Upper lobe of right lung (tissue), 1 donor: ENCODE measurements at places on chromosomes 12 and 14.

DNA sequence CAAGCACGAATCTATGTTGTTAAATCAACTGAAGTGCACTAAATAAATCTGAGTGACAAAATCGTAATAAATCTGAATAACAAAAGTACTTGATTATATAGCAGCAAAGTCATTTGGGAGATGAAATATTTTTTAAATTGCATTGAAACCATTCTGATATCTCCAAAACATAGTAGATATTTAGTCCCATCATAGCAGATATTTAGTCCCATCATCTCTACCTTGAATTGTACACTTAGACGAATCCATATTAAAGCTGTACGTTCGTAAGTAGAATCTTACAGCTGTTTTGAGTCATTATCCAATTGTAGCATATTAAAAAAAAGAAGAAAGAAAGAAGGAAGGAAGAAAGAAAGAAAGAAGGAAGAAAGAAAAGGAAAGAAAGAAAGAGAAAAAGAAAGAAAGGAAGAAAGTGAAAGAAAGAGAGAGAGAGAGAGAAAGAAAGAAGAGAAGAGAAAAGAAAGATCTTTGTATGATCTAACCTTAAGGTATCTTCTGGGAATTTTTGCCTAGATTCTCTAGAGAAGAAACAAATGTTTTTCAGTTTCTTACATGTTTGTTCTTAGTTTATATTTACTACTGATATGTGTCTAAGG, 2.6 kb downstream of the DCN start:
- no peak for DNase-seq

- DNase-seq = no peak
Measured at GRCh38 chr14:65585216-65585615, 172.7 kb downstream of the FUT8 start.

DNA sequence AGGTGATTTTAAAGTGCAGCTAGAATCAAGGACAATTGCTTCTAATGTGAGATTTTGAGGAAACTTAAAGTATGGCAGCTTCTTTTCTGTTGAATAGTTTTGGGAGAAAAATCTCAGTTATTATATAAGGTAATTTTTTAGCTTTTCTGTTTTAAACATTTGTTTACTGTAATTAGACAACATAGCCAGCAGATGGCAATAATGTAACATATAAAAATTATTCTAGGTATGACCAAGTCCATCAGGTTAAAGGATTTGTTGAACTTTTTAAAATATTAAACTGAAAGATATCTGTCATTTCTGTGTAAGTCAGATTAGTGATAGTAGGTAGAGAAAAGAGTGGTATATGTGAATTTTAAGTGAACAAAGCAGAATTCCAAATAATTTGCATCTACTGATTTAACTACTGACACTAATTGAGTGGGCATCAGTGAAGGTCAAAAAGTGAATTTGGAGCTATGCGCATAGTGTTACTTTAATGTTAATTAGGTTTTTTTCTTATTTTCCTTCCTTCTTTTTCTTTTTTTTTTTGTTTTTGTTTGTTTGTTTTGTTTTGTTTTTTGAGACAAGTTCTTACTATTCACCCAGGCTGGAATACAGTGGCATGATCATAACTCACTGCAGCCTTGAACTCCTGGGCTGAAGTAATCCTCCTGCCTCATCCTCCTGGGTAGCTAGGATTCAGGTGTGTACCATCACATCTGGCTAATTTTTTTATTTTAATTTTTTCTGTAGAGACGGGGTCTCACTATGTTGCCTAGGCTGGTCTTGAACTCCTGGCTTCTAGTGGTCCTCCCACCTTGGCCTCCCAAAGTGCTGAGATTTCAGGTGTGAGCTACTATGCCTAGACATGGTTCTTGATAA, 18.6 kb downstream of the PRORP start:
- no peak for DNase-seq

- DNase-seq = peak; percentile 2
Measured at GRCh38 chr14:76313303-76313702, 62.6 kb upstream of the ESRRB start.

DNA sequence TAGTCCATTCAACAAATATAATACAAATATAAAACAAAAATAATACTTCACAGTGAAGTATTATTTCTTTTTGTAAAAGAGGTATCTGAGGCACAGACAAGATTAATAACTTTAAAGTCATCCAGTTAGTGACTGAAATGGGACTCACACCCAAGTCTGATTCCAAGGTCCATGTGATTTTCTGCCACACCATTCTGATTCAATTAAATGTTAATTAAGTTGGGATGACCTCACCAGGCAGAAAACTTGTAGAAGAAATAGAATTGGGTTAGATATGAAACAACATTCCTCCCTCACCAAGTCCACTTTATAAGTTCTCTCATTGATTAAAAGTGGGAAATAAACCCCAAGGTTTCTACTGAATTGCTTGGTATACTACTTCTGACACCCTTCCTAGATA, 34.4 kb downstream of the DIO2 start:
- DNase-seq = no peak

- DNase-seq = peak; percentile 58
Measured at GRCh38 chr12:113062502-113063395, 6.2 kb downstream of the DTX1 start.

DNA sequence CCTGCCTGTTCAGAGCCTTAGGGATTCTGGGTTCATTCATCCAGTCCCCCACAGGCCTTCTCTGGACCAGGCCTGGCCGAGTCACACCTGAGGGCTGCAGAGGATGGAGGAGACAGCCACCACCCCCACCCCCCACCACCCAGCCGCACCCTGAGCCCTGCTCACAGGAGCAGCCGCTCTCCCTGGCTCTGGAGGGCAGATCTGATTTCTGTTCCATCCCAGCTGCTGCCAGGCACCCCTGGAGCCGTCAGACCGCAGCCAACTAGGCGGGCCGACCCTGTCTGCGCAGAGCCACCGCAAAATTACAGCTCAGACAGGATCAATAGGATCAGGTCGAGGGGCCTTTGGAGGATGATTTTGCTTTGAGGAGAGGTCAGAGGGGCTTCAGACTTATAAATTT, 154.6 kb upstream of the MYL2 start:
- DNase-seq = peak; percentile 18

- DNase-seq = no peak
Measured at GRCh38 chr12:12877153-12877768, 14.1 kb upstream of the GPRC5A start.

DNA sequence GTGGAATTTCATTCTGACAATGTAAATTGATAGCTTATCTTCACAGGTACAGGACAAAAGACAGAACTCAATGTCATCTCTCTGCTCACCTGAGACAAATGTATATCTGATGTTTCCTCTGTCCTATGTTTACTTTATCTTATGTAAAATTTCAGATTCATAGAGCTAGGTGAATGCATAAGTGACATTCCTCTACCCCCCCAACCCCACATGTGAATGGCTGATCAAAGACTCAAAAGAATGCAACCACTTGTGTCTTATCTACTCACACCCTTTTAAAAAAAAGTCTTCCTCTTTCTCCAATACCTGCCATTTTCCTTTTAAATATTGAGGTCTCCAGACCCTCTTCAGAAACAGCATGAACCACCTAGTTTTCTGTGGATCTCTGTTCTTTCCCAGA, 736.6 kb upstream of the SEL1L start:
- DNase-seq = no peak

DNA sequence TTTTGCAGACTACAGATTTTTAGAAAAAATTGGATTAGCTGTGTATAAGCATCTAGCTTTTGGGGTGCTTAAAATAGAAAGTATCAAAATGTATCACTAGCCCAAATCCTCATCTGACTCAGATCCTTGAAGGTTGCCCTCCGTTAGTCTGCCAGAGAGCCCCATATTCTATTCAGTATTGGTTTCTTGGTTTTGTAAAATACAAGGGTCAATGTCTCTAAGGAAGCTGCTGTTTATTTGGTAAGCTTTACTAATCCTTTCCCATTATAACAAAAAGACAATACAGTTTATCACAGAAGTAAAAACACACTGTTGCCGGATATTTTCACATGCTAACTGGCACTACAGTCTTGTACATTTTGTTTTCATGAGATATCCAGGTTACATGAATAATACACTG, 92.8 kb upstream of the PTHLH start:
- DNase-seq = no peak

- no peak for DNase-seq
Measured at GRCh38 chr12:14240873-14241220, 124.6 kb upstream of the ATF7IP start.

DNA sequence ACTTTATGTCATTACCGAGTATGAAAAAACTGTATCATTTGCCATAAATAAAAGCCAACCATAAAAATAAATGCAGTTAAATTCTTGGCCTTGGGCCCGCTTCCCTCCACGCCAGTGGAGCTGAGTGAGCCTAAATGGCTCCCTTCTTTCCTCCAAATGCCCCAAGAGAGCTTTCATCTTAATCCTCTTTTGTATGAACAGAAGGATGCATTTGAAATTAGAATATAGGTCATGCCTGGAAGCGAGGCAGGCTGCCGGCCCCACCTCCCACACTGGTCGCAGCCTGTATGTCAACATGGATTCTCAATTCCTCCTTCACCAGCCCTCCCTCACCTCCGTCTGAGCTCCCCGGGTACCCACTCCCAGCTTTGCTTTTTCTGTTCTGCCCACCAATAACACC, 245.7 kb downstream of the SLC15A4 start:
- DNase-seq = no peak

DNA sequence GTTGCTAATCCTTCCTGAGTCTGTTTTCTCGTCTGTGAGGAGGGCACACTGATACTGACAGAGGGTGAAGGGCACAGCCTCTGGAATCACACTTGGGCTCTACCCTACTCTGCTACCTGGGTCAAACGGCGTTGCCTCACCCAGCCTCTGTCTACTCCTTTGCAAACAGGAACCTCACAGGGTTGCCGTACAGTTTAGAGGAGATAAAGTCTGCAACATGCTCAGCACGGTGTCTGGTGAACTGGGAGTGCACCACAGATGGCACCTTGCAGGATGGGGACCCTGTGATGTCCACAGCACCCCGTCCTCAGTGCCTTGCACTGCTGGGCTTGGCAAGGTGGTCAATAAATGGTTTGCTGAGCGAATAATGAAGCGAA, 38.3 kb downstream of the TESC start:
- DNase-seq = no peak

GRCh38 chr12:132535019-132535418, 45.1 kb downstream of the FBRSL1 start:
- no peak for DNase-seq

GRCh38 chr12:12799163-12799920, 13.8 kb upstream of the DDX47 start:
- DNase-seq = no peak

- DNase-seq = no peak
Measured at GRCh38 chr12:22640851-22641250, 15.9 kb downstream of the ETNK1 start.

DNA sequence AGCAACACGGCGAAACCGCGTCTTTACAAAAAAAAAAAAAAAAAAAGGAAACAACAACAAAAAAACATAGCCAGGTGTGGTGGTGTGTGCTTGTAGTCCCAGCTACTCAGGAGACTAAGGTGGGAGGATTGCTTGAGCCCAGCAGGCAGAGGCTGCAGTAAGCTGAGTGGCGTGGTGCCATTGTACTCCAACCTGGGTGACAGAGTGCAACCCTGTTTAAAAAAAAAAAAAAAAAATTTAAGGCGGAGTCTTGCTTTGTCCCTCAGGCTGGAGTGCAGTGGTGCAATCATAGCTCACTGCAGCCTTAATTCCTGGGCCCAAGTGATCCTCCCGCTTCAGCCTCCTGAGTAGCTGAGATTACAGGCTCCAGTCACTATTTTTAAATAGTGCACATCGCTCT, 18.2 kb upstream of the FIGNL2 start:
- DNase-seq = peak; percentile 9

- peak; percentile 96 for DNase-seq
Measured at GRCh38 chr12:57459055-57459749, 383 bp upstream of the GLI1 start.

DNA sequence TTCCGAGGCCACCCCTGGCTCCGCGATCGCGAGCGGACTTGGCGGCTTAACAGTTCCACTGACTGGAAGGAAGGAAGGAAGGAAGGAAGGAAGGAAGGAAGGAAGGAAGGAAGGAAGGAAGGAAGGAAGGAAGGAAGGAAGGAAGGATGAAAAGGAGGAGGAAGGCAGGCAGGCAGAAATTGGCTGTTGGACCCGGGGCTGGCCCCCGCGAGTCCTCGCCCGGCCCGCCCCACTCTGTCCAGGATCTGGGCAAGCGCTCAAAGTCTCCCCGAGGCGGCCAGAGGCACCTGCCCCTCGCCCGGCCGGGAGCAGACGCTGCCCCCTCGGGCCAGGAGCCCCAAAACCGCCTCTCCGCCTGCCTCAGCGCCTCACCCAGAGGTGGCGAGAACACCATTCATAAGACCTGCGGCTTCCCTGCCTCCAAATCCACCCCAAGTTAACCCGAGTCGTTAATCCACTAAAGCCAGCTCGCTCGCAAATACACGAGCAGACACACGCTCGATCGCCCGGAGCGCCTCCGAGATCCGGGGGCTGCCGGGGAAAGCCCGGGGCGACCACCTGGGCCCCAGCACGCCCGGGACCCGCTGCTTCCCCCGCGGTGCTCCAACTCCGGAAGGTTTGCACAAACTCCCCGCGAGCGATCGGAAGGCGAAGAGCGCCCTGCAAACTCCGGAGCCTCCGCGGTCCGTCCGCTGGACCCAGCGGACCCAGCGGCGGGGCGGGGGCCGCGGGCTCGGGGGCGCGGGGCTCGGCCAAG, 844 bp downstream of the DPF3 start:
- DNase-seq = peak; percentile 67

- DNase-seq = no peak
Measured at GRCh38 chr12:58395056-58395455, 453.7 kb downstream of the ATP23 start.

- DNase-seq = peak; percentile 34
Measured at GRCh38 chr12:132384916-132385774, 55.8 kb upstream of the GALNT9 start.

DNA sequence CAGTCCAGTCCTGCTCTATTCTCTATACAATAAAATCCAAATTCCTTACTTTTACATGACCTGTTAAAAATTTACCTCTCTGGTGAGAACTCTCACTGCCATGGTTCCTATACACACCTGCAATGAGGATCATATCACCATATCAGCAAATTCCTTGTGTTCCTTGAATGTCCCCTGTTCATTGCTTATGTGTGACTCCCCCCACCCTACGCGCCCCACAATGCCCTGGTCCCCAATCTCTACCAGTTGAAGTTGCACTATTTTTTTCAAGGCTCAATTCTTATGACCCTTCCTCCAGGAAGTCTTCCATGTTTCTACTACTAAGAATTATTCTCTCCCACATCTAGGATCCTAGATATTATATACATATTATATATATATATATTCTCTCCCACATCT, 82.2 kb upstream of the NEDD1 start:
- no peak for DNase-seq

DNA sequence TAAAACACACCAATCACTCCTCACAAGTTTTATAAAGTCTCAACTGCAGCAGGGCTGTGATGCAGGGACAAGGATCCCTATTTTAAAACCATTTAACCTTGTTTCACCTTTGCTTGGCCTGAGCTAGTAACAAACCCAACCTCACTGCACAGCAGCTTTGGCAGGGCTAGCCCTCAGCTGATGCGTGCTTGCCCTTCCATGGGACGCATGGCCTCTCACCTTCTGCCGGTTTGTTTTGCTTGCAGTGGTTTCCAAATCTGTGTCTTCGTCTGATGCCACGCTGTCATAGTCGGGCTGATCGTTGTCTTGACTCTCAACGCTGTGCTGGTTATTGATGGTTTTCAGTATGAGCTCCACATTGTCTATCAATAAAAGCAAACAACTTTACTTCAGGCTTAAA, 43.3 kb downstream of the GIT2 start:
- no peak for DNase-seq
